Globus pallidus (tissue), 1 donor: ENCODE measurements at places on chromosomes 3 and 15.
A peak's percentile ranks its signal among the peaks of the same experiment; 100 is the strongest.

DNA sequence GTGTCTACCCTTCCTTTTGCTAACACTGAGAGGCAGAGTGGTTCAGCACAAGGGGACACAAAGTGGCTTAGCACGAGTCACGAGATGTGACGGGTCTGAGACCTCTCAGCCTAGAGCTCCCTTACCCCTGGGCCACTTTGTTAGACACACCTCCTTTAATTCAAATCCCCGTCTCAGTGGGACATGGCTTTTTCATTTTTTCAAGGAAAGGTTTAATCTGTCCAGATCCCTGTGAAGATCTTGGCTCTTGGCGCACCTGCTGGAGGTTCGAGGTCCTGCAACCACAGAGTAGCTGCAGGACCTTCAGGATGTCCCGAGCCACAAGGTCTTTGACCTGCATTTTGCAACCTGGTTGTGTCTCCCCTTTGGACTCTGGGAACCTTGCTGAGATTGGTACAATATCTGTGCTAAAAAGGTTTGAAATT, 52.0 kb downstream of the LPP start:
- no peak for DNase-seq

GRCh38 chr3:52398670-52399081, 46.2 kb downstream of the SEMA3G start:
- no peak for DNase-seq

DNA sequence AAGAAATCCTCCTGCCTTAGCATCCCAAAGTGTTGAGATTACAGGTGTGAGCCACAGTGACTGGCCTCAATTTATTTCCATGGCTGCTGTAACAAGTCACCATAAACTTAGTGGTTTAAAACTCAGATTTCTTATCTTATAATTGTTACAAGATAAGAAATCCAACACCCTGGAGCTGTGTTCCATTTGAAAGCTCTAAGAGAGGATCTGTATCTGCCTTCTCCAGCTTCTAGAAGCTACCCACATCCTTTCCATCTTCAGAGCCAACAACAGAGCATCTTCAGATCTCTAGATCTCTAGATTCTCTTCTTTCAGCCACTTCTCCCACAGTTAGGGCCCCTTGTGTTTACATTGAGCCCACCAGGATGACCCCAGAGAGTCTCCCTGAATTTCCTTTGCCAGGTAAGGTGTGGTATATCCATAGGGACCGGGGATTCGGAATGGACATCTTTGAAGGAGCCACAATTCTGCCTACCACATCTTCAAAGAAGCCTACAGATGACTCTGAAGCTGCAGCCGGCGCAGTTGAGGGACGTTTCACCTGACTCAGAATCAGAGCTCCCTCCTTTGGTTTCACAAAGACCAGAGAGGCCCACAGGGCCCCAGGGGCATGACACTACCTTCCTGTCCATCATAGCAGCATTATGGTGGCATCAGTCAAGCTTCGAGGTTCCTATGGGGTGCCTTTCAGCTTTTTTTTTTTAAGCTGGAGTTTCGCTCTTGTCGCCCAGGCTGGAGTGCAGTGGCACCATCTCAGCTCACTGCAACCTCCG, 87.0 kb upstream of the IGF1R start:
- DNase-seq: no peak

- no peak for DNase-seq
These were observed 23.2 kb downstream of the LIPC start for GRCh38 chr15:58454950-58455401.

DNA sequence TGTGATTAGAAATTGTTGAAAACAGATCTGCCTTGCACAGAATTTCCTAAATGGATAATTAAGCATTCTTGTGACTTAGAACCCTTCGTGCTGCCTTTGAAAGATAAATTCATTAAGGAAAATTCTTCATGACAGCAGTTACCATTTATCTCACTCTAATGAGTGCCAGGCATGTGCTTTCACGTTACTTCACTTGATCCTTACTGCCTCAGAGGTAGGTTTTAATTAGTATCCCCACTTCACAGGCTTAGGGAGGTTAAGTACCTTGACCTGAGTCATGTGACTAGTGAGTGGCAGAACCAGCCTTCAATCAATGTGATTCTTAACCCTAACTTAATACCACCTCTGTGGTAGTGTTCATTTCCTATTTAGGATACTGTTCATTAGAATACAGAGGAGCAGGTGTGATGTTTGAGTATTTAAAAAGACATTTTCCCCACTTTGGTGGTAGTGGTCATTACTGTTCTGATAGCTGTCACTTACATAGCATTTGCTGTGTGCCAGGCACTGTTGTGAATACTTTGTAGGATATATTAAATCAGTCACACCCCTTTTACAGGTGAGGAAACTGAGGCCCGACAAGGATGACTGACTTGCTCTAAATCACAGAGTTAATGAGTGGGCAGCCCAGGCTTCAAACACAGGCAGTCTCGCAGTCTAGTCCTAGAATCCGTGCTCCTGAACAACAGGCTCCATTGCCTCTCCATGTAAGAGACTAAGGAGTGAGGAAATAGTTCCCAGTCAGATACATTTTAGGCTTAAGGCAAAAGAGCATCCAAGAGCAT, 57.9 kb downstream of the RLBP1 start:
- no peak for DNase-seq

DNA sequence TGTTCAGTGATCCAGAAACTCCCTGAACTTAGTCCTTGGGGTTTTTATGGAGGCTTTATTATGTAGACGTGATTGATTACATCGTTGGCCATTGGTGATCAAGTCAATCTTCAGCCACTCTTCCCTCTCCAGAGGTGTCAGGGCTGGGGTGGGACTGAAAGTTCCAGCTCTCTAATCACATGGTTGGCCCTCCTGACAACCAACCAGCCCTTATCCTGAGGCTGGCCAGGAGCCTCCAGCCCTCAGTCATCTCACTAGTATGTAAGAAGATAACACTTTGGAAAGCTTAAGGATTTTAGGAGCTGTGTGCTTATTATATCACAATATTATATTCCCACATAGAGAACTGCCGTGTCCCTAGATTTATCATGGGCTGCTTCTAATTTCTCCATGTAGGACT, 142.3 kb downstream of the VPS8 start:
- DNase-seq: no peak

GRCh38 chr3:33067484-33067883, 29.5 kb downstream of the GLB1 start:
- no peak for DNase-seq

GRCh38 chr15:88863412-88863811, 31.9 kb downstream of the HAPLN3 start:
- no peak for DNase-seq

DNA sequence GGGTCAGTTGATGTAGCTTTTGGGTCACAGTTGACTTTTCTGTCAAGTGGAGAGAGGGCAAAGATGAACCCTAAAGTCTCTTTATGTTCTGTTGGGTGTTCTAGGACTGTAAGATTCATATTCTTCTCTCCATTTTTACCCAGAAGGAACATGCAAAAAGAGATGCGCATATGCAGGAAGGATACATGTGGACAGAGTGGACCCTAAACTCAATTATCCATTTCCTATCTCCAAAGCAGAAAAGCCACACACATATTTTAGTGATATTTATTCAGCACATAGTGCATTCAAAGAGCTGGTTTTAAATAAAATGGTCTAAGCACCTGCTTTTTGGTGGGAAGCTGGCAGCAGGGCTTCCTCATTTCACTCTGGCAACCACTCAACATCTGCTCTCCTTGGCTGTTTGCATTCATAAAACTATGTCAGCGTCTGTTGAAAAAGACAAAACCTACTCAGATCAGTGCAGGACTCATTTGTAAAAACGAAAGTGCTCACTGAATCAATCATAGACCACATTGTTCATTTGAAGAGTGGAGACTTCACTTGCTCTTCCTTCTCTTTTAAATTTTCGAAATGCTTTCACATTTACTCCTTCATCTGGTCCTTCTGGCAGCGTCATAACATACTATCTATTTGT, 96.6 kb downstream of the SEMA6D start:
- DNase-seq: no peak

DNA sequence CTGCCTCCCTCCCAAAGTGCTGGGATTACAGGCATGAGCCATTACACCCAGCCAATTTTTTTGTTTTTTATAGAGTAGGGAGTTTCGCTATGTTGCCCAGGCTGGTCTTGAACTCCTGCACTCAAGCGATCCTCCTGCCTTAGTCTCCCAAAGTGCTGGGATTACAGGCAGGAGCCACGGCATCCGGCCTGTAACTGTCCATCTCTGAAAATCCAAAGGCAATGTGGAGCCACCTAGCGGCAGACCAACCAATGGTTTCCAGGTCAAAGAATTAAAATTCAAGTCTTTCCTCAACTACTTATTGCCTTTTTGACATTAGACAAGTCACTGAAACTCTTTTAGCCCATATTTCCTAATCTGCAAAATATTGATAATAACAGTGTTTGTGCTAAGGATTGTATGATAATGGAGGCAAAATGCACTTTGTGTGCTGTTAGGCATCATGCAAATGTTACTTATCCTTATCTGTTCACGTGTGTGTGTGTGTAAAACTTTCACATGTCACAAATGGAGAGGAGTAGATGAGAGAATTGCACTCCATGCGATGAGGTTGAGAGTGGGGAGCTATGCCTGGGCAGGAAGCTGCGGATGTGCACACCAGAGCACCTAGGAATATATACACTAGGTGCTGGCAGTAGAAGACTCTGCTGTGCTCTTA, 48.7 kb downstream of the COL8A1 start:
- DNase-seq: peak; percentile 16

- DNase-seq: no peak
These were observed 33.7 kb downstream of the VIPR1 start for GRCh38 chr3:42535981-42536784.
